EH (cell line): ENCODE measurements at places on chromosomes 16 and 17.

GRCh38 chr16:22765479-22765878 lies 48.5 kb upstream of the HS3ST2 start:
- DNase-seq: no peak

- DNase-seq: no peak
Observed at GRCh38 chr17:2876467-2876866, 80.2 kb downstream of the RAP1GAP2 start.

DNA sequence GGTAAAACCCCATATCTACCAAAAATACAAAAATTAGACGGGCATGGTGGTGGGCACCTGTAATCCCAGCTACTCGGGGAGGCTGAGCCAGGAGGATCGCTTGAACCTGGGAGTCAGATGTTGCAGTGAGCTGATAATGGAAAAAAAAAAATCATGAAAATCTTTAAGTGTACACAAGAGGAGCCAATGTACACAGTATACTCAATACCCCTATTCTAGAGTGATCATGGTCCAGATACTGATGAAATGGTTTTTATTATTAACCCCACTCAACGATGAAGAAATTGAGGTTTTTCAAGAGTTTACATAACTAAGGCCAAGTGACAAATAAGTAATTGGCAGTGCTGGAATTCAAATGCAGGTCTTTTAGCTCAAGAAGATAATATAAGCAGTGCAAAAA lies 11.5 kb downstream of the HSD17B2 start:
- no peak for DNase-seq

DNA sequence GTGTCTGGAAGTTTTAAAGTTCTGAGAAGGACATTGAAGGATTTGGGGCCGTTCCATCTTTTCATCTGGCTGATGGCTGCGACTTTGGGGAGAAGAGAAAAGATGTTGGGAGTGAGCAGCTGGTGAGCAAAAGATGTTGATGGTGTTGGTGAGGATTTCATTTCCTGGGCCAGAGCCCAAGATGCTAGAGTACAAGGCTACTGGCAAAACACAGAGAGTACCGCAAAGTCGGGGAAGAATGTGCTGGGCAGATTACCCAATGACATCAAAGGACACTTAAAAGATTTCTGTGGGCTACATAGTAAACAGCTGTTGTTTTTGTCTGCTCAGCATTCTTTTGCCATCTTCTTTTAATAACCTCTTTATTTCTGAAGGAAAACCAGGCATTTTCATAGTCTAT lies 49.4 kb upstream of the GAS7 start:
- no peak for DNase-seq

DNA sequence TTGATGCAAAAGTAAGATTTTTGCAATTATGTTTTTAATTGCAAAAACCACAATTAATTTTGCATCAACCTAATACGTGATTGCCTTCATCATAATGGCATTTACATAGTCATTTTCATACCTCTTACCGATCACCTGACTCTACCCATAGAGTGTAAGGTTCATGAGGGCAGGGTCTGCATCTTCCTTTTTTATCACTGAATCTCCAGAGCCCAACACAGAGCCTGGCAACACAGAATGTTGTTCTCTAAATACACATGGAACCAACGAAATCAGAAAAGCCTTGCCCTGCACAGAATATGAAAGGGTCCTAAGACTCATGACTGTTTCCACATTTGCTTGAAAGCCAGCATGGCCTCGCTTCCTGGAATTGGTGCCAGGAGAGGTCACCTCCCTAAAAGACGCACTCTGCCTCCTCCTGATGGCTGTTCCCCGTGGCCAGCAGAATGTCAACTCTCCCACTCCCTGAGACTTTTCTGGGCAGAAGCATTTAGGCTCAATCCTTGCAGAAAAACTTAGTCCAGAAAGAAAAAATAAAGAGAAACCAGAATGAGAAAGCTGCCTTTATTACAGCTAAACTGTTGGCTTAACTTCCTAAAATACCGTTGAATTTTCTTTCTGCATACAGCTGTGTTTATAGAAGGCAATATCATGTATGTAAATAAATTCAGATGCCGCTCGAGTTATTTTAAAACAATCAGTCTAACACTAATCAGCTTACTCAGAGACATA lies 327.8 kb upstream of the MAF start:
- no peak for DNase-seq
